ENCODE measurements at places on chromosomes 1 and 21.

GRCh38 chr1:234782791-234783190 is 172.8 kb upstream of the IRF2BP2 start:
- DNase-seq: no peak

DNA sequence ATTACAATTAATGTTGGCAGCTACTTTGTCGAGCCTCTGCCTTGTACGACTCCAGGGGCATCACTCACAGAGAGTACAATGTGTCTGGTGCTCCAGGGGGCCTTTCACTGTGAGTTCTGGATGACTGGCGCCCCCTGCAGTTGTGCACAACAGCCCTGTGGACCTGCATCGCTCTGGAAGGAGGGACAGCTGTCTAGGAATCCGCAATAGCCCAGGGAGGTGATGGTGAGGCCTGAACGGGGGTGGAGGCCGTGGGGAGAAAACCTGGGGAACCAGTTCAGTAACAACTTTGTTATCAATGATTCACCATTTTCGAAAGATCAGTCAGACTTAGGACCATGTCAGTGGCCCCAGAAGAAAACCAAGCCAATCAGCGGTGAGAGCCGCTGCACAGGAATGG is 189.1 kb downstream of the KAZN start:
- DNase-seq: no peak

GRCh38 chr1:25246600-25247023 is 642 bp downstream of the RSRP1 start:
- DNase-seq: no peak

DNA sequence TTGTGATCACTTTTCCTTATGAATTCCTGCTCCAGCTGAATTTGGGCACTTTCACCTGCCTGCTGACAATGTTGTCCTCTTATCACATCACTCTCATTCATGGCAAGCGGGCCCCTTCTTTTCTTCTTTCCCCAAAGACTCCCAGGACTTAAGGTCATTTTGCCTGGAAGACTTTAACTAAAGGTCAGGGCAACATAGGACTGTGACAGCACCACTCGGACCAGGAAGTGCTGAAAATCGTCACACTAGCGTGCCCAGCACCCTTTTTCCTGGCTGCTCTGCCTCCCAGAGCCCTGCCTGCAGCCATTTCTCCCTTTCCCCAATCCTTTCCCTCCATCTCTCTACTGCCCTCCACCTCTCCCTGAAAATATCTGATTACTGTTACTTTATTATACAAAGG is 35.4 kb downstream of the CD34 start:
- DNase-seq: no peak

All from GOT3 (cell line).